ENCODE measurements at places on chromosomes 3 and 15.

- no peak for DNase-seq
These were observed 30.7 kb downstream of the XXYLT1 start for GRCh38 chr3:195240171-195240701.

DNA sequence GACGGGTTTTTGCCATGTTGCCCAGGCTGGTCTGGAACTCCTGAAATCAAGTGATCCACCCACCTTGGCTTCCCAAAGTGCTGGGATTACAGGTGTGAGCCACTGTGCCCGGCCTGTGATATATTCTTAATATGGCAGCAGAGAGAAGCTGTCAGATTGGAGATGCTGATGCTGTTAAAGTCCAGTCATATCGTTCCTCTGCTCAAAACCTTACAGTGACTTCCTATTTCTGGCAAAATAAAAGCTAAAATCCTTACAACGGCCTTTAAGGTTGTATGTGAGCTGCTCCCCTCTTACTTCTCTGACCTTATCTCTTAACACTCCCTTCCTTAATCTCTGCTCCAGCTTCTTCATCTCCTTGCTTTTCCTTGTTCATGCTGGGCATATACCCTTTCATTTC, 26.6 kb upstream of the MGA start:
- no peak for DNase-seq

DNA sequence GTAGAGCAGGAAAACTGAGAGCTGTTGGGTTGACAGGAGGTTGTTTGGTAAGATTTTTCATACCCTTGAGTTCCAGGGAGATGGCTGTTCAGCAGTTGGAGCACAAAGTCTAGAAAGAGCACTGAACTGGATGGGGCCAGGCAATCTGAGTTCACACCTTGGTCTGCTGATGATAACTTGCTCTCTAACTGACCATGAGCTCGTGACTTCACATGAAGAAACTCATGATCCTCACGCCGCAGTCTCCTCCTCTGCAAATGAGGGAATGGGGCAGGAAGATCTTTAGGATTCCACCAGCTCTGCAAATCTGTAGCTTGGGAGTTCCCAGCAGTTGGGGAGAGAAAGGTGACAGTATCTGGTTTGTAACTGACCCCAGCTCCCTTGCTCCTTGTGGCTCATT, 33.7 kb downstream of the CORO2B start:
- no peak for DNase-seq

- peak; percentile 82 for DNase-seq
These were observed 163.4 kb upstream of the NUDT16 start for GRCh38 chr3:131218196-131218595.

DNA sequence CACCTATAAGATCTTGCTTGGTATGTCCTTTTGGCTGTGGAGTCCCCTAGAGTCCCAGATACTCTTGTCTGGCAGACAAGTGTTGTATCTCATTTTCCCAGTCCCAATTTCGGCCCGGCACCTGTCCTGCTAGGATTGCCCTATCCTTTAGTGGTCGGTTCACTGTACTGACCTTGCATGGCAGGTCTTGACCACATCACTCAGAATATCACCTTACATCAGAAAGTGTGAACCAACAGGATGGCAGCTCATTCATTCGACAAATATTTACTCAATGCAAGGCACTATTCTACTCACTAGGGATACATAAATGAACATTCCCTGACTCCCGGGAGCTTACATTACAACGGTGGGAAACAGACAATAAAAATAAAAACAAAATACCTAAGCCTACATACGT, 5.7 kb upstream of the CCDC80 start:
- DNase-seq = no peak

GRCh38 chr3:174466471-174467054, 392.6 kb upstream of the NAALADL2 start:
- no peak for DNase-seq

Measured in fibroblast of upper back skin (primary cell).